ENCODE measurements at places on chromosomes 11 and 22. TPM values are rescaled to one million over a fixed set of nuclear protein-coding genes. Genes with fewer than 3 reads are reported as not detected.

APOBEC3F gene
- total RNA-seq: 5.1 TPM

CYP2D6 gene
- 0.36 TPM for total RNA-seq

BCO2 gene
- total RNA-seq: 2.4 TPM

GGTLC2 gene
- total RNA-seq: not detected

TMEM135 gene
- 35.8 TPM for total RNA-seq

MUC6 gene
- not detected for total RNA-seq

GGT1 gene
- 0.36 TPM for total RNA-seq

Data from osteoblast (primary cell).